ENCODE measurements at places on chromosomes 5 and 9.

GRCh38 chr5:176458904-176459561 lies 10.8 kb downstream of the FAF2 start:
- no peak for DNase-seq

DNA sequence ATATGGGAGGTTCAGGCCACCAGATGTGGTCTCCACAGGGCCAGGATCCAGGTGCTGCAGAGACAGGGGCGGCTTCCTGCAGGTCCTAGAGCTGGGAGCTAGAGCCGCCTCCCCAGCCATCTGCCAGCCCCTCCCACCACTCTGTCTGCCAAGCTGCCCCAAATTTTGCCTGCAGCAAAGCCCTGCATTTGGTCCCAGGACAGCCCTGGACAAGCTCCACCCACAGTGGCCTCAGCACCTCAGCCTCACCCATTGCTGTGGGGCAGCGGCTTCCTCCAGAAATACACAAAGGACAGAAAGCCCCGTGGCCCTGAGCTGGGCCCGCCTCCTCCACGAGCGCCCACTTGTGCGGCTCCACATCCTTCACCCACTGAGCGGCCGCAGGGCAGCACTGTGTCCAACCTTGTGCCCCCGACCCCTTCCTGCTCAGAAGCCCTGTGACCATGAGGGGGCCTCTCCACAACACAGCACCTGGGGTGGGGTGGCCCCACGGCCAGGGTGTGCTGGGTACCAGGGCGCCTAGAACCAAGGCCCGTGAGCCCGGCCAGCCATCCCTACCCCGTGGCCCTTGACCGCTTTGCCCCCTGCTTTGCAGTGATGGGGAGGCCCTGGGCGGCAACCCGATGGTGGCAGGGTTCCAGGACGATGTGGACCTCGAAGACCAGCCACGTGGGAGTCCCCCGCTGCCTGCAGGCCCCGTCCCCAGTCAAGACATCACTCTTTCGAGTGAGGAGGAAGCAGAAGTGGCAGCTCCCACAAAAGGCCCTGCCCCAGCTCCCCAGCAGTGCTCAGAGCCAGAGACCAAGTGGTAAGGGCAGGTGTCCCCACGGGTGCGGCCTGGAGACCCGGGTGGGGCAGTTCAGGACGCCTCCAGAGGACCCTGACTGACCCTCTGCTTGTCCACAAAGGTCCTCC lies 3.7 kb upstream of the AJM1 start:
- DNase-seq: no peak

- no peak for DNase-seq
These were observed 149.9 kb downstream of the ARSB start for GRCh38 chr5:78835176-78835575.

DNA sequence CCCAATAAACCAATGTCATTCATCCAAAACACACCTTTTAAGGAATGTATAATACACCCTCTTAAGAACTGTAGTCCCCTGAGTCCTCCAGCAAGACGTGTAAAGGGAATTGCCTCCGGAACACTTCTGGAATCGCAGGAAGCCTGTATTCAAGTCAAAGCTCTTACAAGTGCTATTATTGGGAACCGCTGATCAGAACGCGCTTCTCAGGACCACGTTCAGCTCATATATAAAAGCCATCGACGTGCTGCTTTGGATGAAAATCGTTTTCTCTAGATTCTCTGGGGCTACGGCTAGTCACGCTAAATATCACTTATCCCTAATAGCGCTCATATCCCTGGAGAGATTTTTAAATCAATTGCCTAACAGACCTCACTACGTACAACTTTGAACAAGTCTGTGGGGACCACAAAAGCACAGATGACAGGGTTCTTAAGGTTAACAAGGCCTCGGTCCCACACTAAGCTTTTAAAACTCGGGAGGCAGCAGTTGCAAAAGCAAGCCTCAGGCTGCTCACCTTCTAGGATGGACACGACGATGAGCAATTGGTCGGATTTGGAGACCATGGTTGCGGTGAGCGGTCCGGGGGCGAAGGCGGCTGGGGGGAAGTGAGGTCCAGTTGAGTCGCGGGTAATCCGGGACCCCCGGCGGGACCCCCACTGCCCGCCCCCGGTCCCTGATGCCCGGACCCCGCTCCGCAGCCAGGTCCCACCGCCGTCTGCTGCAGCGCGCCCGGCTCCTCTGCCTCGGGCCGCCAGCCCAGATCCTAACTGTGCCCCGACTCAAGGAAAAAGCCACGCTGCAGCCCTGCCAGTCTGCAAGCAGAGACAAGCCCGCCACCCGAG lies 548 bp downstream of the CEP120 start:
- DNase-seq: peak; percentile 11

DNA sequence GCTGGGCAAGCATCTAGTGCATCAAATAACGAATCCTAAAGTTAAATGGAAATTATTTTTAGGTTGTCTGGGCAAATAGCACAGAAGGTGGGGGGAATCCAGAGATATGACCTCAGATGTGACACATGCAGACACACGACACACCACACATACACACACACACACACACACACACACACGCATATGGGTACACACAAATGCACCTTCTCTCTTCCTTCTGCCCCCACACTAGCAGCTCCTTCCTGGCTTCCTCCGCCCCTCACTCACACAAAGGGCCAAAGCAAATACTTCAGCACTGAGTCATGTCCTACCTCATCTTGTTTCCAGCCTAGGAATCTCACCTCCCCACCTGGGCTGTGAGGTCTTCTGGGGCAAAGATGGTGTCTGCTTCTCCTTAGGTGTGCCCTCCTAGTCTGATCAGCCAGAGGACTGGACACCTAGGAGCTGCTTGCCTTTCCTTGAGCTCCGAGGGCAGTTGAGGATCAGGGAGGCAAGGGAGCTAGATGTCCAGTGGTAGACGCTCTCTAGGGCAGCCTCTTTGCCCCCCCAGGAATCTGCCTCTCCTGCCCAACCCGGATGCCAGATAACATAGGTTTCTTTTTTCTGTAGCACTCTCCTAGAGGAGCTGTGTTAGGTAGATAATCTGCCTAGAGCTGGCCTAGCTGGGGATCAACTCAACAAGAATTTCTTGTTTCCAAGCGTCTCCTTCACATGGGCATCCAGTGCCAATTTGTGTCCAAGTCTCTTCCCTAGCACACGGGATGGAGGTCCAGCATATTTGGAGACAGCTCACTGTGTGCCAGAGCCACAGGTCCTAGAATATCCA lies 14.3 kb upstream of the JADE2 start:
- peak; percentile 30 for DNase-seq

- DNase-seq: peak; percentile 79
These were observed 64.1 kb downstream of the OSTF1 start for GRCh38 chr9:75152416-75152815.

GRCh38 chr5:146952168-146952567 lies 73.6 kb upstream of the PPP2R2B start:
- no peak for DNase-seq
